ENCODE measurements at places on chromosomes 3 and 15.

DNA sequence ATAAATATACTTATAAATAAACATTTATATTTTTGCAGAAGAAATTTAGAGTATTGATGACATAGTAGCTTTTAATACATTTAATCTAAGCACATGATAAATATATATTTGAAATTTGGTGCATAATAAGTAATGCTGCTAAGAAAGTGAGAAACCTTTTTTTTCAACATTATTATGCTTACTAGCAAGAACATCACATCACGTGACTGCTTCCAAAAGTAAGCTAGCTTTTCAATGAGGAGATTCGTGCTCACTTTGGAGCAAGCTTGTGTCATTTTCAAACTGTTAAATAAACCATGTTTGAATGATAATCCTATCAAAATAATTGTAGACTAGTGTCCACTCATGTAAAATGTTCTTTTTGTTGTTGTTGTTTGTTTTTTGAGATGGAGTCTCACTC lies 109.0 kb upstream of the SLC4A7 start:
- DNase-seq: no peak

- DNase-seq: peak; percentile 6
These were observed 30.7 kb upstream of the WDR49 start for GRCh38 chr3:167684388-167684993.

DNA sequence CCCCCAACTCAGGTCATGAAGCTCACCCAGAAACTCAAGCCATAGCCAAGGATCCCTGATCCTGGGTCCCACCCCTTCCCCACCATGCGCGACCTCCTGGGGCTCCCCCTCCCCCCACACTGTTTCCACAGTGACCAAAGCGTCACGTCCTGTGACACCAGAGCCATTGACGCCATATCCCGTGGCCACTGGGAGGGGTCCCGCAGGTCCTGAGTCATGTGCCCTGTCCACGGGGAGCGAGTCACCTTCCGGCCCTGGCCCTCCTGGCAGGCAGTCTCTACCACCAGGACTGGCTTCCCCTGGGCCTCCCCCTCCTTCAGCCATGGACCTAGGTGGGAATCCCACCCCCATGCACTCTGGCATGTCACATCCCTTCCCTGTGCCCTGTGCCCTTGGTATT lies 15.6 kb downstream of the SEMA3F start:
- DNase-seq: no peak

DNA sequence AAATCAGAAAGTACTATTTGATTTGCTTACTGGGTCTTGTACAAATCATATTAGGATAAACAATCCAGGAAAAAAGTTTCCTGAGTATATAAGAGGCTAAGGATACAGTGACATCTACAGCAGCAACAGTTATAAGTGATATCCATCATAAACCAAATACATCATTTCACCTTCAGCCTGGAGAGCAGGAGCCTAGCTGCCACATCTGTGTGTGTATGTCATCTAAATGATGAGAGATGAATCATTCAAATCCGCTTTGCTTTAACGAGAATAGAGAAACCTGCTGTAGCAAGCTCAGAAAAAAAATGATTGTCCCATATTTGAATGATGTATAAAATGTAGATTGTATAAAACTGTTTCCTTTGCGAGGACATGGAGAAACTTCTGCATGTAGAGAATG lies 841.4 kb downstream of the SI start:
- DNase-seq: no peak

GRCh38 chr15:44882499-44882968 lies 74.0 kb upstream of the TERB2 start:
- DNase-seq: no peak

GRCh38 chr3:6504834-6505233 lies 356.1 kb upstream of the GRM7 start:
- DNase-seq: no peak

DNA sequence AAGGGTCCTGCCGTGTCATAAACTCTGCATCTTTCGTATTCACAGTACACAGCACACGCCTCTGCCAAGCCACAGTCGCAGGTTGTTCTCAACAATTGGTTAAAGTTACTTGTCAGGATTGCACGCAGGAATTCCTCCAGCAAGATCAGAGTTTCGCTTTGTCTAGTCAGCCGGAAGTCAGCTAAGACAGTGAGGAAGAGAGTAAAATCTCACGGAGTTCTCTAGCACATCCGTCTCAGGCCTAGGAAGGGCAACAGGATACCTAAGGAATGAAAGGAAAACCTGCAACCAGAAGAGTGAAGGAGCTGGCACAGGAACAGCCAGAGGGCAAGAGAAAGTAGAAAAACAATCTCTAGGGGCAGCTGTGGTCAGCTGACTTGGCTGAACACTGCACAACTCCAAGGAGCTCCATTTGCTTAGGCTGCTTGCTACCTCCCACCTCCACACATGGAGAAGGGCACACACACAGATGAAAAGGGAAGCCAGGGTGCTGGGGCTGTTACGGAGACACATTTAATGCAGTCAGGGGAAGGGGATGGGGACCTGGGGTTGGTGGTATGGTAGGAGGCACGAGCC lies 23.7 kb downstream of the RORA start:
- no peak for DNase-seq

DNA sequence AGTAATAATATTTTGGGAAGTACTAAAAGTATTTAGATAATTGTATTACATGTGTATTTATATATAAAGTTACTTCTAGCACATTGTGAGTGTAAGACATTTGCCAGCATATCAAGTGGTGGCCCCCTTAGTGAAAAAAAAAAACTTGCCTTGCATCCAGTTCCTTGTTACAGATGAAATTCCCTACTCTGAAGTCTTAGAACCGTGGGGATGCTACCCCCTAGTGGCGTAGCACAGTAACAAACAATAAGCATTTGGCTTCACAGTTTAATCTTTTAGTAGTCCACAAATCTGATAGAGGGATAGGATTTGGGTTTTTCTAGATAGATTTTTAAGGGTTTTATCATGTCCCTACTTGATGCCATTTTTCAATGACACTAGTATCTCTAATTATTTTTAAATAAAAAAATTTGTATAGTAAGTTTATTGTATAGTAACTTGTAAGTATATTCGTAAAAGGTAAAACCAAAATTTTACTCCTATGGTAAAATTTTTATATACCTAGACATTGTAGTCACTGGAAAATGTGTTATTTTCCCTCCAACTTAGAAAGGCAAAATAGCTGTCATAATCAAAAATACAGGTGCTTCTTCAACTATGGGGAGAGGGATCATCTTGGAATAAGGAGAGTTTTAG lies 14.3 kb downstream of the SMC4 start:
- peak; percentile 20 for DNase-seq

DNA sequence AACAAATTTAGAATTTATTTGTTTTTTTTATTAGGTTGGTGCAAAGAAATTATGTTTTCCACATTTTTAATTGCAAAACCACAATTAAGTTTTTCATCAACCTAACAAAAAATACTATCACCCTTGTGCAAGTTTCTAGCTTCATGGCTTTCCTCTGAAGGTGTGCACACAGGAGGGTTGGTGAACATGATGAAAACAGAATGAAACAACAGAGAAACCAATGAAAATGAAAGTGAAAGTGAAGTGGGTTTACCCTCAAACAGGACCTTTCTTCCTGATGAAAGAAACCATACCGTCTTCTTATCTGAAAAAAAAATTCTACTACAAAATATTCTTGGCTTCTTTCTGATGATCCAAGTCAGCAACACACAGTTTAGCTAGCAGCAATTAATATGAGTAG lies 71.9 kb upstream of the FEZF2 start:
- no peak for DNase-seq

DNA sequence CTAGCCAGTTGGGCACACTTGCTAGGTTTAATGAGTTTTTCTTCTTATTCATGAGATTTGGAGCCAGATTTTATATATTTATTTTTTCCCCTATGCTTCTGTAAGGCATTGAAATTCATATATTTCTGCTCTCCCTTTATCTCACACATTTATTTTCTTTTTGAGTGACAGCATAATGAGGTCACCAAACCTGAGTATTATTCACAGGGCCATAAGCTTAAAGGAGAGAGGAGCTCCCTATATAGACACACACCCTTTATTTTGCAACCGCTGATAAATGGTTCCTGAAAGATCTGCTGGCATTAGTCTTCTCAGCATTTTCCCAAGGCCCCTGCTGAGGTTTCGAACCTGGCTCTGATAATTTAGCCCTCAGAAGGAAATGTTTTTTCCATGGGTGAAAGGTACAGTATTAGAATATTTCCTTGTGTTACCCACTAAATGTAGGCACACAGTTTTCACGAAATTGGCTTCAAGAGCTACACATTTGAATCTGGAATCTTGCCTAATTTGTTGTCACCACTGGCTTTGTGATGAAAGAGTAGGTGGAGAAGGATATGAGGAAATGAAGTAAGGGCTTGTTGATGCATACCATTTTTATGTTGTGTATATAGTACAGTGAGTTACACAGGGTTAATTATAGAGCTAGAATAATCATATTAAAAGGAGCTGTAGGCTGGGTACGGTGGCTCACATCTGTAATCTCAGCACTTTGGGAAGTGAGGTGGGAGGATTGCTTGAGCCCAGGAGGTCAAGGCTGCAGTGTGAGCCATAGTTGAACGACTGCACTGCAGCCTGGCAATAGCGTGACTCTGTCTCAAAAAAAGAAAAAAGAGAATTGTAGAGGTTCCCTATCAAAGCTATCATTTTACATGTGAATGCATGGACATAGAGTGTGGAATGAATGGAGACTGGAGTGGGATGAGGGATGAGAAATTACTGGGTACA lies 6.5 kb downstream of the KLHL18 start:
- DNase-seq: no peak

Data from stimulated activated CD8-positive, alpha-beta memory T cell treated with anti-CD3 and anti-CD28 coated beads, Interleukin-7, amount 100 ng/mL, for 1 hour (primary cell).